ENCODE measurements at places on chromosomes 16 and 17.

DNA sequence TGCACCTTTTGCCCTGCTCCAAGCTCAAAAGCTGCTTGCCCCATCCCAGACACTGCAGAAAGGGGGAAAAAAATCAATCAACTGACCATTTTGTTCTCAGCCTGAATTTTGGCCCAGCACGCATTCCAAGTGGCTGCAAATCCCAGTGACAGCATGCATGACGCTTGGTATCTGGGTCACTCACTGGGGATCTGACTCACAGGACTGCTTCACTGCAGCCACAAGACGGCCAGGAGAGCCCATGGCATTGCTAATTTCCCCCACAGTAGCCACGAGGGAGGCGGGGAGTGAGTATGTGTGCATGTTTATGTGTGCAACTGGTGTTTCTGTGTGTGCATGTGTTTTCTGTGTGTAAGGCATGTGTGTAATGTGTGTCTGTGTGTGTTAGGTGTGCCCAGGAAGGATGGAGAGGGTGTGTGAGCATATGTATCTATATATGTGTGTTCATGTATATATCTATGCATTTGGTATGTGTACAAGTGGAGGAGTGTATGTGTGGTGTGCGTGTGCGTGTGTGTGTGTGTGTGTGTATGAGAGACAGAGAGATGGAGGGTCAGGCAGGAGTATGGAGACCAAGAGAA, 33.8 kb downstream of the SDK2 start:
- DNase-seq: no peak

- no peak for DNase-seq
Measured at GRCh38 chr17:68397108-68397536, 60.2 kb downstream of the WIPI1 start.

DNA sequence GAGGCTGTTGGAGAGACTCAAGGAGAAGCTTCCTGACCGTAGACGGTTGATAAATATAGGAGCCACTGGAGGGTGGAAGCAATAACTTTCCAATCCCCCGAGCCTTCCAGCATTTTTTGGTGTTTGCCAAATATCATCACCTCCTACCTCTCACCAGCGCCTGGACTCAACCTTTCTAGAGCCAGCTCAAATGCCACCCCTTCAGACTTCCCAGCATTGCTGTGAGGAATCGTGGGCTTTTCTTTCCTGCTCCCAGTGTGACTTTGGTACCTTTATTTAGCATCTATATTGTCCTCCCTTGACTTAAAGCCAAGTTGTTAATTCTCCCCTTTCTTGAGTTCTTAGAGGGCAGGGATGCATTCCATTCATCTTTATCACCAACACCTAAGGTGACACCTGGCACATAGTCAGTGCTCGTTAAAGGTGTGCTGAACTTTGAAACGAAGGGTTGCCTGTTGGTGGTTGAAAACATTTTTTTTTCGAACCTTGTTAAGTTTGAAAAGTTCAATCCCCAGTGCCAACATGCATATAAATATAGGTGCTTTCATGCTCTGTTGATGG, 35.3 kb upstream of the CCR7 start:
- no peak for DNase-seq

DNA sequence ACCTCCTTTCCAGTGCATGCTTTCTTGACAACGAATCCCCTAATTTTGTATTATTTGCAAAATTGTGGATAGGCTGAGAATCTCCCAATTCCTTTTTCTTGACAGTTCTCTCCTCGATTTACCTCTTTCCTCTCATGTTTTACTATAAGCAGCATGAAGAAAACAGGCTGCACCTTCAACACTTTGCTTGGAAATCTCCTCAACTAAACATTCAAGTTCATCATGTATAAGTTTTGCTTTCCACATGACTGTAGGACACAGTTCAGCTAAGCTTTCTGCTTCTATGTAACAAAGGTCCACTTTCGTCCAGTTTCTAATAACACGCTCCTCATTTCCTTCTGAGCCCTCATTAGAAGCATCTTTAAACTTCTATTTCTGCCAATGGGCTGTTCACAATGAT, 199.0 kb upstream of the NLRP1 start:
- DNase-seq: no peak

DNA sequence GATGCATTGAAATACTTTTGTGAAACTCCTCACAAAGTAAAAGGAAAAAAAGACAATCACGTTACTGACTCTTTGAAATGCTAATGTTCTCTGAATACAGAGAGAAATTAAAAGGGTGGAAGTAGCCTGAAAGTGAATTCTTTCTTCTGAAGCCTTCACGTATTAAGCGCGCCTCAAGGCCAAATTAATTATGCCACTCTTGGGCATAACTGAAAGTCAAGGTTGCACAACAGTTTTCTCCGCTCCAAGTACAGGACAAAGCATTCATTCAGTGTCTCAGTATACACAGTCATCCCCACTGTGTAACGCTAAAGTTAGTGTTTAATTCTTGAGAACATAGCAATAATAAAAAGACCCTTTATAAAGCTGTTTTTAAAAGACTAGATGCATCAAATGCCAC, 21.5 kb downstream of the PARN start:
- no peak for DNase-seq

GRCh38 chr16:8589900-8590688, at the start of gene TMEM114:
TMEM114 (minus strand) TSS chr16:8590511; CDS start chr16:8589838, 673 bp downstream.
- no peak for DNase-seq
